ENCODE measurements at places on chromosomes 7 and 10.

DNA sequence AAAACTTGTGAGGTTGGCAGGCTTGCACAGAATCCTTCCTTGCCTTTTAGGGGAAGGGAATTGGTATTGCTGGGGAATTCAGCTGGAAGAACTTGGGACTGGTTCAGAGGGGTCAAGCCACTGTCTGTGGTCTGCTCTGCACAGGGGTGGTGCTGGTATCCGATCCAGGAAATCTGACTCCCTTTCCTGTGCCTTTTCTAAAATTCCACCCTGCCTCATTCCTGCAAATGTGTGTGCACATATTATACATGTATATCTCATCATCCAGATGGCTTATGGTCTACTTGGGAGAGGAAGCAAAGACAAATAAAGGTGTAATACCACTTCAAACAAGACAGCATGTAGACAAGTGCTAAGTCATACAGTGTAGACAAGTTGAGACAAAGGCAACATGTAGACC lies 14.3 kb downstream of the UBTD1 start:
- no peak for DNase-seq

DNA sequence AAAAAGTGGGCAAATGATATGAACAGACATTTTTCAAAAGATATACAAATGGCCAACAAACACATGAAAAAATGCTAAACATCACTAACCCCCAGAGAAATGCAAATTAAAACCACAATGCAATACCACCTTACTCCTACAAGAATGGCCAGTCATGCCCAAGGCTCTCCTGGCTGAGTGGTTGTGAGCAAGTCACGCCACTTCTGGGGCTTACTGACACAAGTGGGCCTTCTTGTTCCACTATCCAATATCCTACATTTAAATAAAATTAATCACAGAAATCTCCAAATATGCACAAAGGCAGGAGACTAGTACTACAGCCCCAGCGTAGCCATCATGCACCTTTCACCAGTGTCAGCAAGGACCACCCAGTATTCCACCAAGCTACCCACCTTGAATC lies 181.9 kb downstream of the TNS3 start:
- no peak for DNase-seq

- no peak for DNase-seq
These were observed 84.2 kb upstream of the FRMD4A start for GRCh38 chr10:14414901-14415300.

GRCh38 chr7:30170476-30171205 lies 35.9 kb downstream of the MTURN start:
- no peak for DNase-seq

- no peak for DNase-seq
These were observed 19.5 kb upstream of the PPP1R3C start for GRCh38 chr10:91652364-91652763.

DNA sequence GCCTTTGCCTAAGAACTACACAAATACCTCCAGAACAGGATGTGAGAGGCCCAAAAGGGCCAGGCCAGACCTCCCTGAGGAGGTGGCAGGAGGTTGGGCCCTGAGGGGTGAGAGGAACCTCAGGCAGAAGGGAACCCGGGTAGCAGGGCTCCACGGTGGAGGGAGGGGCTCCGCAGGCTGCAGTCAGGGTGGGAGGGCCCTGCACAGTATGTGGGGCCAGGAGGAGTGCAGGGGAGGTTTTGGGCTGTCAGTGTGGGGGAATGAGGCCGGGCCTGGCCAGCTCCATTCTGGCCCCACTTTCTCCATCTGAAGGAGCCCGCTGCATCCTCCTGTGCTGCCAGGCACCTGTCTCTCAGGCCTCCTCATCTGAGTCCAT lies 25.9 kb downstream of the DNAJB12 start:
- DNase-seq: no peak

DNA sequence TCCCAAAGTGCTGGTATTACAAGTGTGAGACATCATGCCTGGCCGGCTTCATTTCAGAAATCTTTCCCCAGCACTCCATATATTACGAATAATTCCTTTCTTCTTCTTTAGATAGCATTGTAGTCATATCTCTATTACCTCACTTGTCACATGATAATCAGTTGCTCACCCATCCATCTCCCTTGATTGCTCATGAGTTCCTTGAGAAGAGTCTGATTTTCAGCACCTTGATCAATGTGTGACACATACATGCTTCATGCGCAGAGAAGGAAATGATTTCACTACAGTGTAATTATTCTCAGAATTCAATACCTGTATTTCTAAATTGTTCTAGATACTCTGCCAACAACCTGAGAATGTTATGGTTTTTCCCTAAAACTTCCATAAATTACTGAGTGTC lies 26.7 kb upstream of the GGCT start:
- no peak for DNase-seq

GRCh38 chr10:44032216-44032615 lies 352.7 kb downstream of the CXCL12 start:
- no peak for DNase-seq

DNA sequence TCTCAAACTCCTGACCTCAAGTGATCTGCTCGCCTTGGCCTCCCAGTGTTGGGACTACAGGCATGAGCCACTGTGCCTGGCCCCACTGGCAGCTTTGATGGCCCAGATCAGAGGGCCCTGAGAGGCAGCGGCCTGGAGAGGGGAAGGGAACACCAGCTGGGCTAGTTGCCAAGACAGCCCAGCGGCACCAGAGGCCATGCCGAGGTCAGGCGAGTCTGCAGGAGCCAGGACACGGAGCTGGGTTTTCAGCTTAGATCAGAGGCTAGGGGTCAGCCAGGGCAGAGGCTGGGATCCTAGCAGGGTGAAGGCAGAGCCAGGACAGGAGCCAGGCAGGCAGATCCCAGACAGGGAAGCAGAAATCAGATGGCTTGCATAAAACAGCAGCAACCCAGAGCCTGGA lies 92.9 kb downstream of the MYL10 start:
- DNase-seq: peak; percentile 79

- no peak for DNase-seq
These were observed 159.6 kb upstream of the KLF6 start for GRCh38 chr10:3944591-3944990.

- DNase-seq: no peak
These were observed 21.3 kb downstream of the KBTBD2 start for GRCh38 chr7:32870298-32870697.

- DNase-seq: no peak
These were observed 109.1 kb downstream of the ELAPOR2 start for GRCh38 chr7:86950360-86950759.

- DNase-seq: no peak
These were observed 11.8 kb downstream of the BTBD16 start for GRCh38 chr10:122282909-122283308.

- DNase-seq: peak; percentile 47
These were observed 38.5 kb upstream of the STEAP4 start for GRCh38 chr7:88344956-88345832.

- DNase-seq: no peak
These were observed 675.0 kb upstream of the ANKRD30A start for GRCh38 chr10:36450380-36450779.

GRCh38 chr7:44141221-44141850 lies at the start of gene MYL7:
TSS of gene MYL7 (minus strand) at chr7:44141332. CDS start at chr7:44141305, 27 bp downstream.
- DNase-seq: peak; percentile 33

- no peak for DNase-seq
These were observed 219.0 kb downstream of the DIP2C start for GRCh38 chr10:470339-471003.

GRCh38 chr10:43177595-43177994 lies 39.4 kb downstream of the CSGALNACT2 start:
- no peak for DNase-seq

DNA sequence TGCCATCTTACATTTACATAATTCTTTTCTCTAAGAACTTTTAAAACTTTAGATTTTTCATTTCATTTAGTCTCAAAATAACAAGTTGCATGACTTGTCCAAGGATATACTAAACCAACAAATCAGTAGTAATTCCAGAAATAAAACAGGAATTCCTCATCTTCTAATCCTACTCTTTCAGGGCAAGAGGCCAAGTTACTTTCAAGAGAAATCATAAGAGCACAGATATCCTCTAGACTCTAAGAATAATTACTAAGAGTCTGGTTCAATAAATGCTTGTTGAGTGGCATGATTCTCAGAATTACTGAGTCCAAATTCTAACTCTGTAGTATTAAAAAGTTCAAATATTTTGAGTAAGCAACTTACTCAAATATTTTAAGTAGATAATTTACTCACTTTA lies 12.9 kb downstream of the PDZD8 start:
- DNase-seq: no peak

DNA sequence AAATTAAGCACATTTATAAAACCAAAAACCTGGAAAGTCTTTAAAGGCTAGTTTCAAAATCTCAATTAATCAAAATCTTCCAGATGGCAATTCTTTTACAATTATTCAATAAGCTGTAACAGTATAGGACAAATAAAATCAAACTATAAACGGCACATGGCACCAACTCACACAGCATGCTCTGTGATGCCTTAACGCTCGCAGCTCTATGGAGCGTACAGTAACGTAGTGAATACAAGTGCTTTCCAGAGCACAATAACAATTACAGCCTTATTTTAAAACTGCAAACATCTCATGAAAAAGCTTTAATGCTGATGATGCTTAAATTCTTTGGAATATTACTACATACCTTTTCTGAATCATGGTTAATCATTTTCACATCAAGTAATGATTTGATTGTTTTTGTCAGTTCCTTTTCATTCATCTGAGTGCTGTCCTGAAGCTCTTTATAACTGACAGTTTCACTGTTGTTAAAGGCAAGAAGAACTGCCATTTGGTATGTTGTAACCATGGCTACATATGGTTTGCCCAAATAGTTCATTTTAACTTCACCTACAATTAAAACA lies 74.2 kb downstream of the CUL2 start:
- no peak for DNase-seq

DNA sequence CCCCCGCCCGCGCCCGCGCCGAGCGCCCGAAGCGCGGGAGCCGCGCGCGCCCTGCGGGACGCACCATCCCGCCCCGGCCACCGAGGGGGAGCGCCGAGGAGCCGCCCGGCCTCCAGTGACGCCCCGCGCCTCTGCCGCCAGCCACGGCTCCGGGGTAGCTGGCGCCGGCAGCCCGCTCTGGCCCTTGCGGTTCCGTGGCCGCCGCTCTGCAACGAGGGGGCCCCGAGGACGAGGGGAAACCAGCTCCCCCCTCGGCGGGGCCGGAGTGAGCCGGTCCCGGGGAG lies at the start of gene PAXIP1:
Gene PAXIP1, minus strand, starts transcription at position 33 of the 284 bp plus-strand sequence. CDS start 195 bp downstream, outside the sequence.
- DNase-seq: peak; percentile 97

GRCh38 chr7:636396-636795 lies 90.1 kb upstream of the DNAAF5 start:
- no peak for DNase-seq

GRCh38 chr10:71802715-71803488 lies 29.6 kb upstream of the VSIR start:
- DNase-seq: no peak

DNA sequence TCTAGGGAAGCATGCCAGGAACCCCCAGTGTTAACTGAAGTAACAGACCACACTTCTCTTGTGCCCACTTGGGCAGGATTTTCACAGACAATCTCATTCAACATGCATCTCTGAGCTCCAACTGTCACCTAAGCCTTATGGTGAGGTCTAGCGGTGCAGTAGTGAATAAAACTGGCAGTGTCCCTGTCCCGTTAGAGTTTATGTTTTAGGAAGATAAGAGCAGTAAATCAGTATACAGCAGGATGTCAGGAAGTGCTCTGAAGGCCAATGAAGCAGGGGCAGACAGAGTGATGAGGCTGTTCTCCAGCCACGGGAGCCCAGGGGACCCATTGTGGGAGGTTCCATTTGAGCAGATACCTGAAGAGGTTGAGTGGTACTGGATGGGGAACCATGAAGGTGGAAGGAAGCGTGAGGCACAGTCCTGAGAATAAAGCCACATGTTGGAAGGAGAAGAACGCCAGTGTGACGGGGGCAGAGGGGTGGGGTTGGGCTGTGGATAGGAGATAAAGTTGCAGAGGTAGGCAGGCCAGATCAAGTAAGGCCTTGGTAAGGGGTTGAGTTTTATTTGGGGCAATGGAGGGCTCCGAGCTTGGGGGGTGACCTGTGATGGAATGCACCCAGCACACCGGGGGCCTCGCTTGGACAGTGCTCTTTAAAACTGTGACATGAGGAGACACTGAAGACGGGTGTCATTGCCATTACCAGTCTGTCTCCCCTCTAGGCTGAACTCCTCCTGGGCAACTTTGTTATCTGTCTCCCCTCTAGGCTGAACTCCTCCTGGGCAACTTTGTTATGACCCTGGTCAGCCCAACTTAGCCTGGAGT lies 6.6 kb downstream of the GDF10 start:
- no peak for DNase-seq

DNA sequence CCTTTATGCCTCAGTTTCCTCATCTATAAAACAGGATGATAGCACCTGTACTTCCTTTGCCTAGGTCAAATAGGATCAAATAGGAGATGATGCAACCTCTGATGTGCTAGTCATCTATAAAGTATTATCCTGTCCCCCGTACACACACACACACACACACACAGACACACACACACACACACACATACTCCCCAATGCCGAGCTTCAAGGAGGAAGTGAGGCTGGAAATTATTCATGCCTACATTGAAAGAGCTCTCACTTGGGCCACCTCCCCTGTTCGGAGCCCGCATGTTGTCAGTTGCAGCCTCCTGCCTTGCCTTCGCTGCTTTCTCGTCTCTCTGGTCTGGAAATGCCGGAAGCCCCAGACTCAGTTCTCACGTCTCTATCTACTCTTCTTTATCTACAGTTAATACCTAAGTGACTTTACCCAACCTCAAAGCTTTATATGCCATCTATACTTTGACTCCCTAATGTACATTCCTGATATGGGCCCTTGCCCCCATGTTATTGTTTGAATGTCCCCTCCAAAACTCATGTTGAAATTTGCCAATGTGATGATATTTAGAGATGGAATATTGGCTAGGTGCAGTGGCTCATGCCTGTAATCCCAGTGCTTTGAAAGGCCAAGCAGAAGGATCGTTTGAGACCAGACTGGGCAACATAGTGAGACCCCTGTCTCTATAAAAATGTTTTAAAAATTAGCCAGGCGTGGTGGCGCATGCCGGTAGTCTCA lies 6.9 kb upstream of the UBE2H start:
- no peak for DNase-seq

- DNase-seq: no peak
These were observed 5.9 kb downstream of the FOXK1 start for GRCh38 chr7:4687956-4688355.

DNA sequence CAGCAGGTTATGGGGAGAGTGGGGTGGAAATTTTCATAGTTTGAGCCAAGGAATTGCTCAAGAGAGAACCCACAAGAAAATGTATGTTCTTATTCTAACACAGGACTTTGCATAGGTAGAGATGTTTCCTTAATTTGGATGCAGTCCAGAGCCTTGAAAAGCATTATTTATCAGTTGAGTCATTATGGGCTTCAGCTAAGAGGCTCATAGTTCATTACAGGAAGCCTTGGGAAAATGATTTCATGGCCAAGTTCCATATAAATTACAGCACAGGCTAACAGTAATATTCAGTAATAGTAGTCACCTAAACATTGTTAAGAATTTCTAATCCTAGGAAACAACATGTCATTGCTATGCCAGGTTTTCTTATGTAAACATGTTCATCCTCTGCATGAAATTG lies 131.1 kb upstream of the PTPRZ1 start:
- DNase-seq: no peak

DNA sequence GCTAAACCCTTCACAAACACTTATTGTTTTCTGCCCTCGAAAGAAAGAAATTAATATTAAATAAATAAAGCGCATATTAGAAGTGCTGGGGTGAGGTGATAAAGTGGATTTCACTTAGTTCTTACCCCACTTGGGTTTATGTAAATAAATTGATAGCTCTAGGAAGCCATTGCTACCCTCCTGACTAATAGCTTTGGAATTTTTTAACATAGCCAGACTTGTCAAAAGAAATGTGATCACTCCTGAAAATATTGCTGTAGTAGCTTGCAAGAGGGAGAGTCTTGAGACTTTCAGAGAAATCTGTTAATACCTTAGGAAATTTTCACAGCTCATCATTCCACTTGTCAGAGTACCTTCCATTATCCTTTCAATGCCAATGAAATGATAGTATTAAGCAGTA lies 7.6 kb downstream of the ARL5B start:
- DNase-seq: no peak

All from SK-N-SH (cell line).